ENCODE measurements at places on chromosomes 13 and 19. TPM values are rescaled to one million over a fixed set of nuclear protein-coding genes. Genes with fewer than 3 reads are reported as not detected.
A peak's percentile ranks its signal among the peaks of the same experiment; 100 is the strongest.

GRCh38 chr13:67229481-67230403 lies at the start of gene PCDH9:
Gene PCDH9 (minus strand): TSS chr13:67230336. CDS start chr13:67228440, 1,896 bp downstream.
- peak; percentile 6 for DNase-seq

- no peak for DNase-seq
Measured at GRCh38 chr13:105341256-105341655, 1194.2 kb downstream of the EFNB2 start.

DNA sequence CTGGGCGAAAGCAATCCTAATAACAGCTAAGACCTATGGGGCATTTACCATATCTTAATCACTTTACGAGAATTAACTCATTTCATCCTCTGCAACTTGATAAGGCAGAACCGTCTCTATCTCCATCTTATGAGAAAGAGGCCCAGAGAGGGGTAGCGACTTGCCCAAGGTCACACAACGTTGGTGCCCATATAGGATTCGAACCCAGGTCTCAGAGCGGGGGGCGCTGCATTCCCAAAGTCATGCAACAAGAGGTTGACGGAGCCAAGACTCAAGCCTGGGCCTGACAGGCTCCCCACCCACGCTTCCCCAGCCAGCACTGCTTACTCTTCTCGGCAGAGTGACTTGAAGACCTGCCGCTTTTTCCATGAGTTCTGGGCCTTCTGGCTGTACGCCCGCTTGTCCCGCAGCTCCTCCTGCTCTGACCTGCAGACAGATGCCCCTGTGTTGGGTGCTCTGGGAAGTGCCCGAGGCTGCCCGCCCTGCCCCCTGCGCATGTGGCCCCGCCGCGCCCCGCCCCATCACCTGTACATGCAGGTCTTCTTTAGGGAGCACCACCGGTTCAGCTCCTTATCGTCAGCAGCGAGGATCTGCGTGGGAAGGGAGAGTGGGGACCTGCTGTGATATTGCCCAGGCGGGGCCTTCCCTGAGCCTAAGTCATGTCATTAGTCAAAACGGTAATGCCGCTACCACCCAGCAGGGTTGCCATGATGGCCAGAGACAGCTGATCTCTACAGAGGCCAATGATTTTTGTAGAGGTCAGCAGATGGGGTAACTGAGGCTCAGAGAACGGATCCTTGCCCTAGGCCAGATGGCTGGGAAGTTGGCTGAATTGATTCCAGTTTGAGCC lies 10.8 kb downstream of the KRI1 start:
- no peak for DNase-seq

The PLK5 gene
- total RNA-seq, result not detected

The NMRK2 gene
- total RNA-seq, result not detected

GRCh38 chr19:976476-976875 lies 7.7 kb upstream of the WDR18 start:
- no peak for DNase-seq

- DNase-seq, result peak; percentile 73
Measured at GRCh38 chr13:36124236-36124822, 6.9 kb downstream of the DCLK1 start.

DNA sequence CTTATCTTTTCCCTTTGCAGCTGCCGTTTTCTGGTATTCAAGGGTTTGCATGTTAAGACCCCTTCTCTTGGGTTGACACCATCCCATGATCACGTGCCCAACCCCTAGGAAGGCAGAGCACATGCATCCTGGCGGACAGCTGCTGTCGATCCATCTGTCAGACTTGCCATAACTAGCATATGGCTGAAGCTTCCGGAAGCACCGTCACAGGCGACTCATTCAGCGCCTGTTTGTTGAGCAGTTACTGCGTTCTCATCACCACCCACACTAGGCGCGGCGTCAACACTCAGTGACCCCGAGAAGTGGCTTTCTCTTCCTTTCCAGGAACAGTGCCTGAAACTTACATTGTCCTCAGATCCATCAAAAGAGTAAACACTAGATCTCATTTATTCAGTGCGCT lies 93.6 kb downstream of the SOX1 start:
- DNase-seq, result no peak

- no peak for DNase-seq
Measured at GRCh38 chr13:110221406-110222117, 85.4 kb downstream of the COL4A1 start.

DNA sequence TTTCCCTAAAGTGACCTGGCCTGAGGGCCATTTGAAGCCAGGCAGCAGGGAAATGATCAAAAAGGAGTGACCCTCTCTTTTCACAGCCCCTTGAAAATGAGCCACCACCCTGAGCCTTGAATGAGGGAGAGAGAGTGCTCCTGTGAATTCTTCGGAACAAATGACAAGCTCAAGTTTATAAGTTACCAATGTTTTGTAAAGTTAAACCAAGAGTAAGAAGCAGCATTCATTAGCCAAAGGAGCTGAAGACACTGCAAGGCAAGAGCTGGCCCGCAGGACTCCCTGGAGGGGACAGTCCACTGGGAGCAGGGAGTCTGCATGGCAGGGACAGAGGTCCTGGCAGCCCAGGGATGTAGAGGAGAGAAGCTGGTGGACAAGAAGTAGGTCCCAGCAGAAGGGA lies 16.7 kb upstream of the CCNP start:
- no peak for DNase-seq

Measured in PC-3 (cell line).